ENCODE measurements at places on chromosomes 4 and X. TPM values are rescaled to one million over a fixed set of nuclear protein-coding genes. Genes with fewer than 3 reads are reported as not detected.

The LEF1 gene
- not detected for polyA plus RNA-seq

The SLC9A7 gene
- polyA plus RNA-seq = 11.4 TPM

The USP17L13 gene
- polyA plus RNA-seq = not detected

The ARHGAP24 gene
- polyA plus RNA-seq = 1.7 TPM

The ZNF185 gene
- 5.0 TPM for polyA plus RNA-seq

The PLCXD1 gene
- polyA plus RNA-seq = 64.6 TPM

The SMARCA1 gene
- polyA plus RNA-seq = 71.8 TPM

The SPP1 gene
- 226 TPM for polyA plus RNA-seq

The XG gene
- polyA plus RNA-seq = not detected

The CCNB3 gene
- polyA plus RNA-seq = 1.9 TPM

The FHDC1 gene
- polyA plus RNA-seq = 0.32 TPM

The C4orf51 gene
- polyA plus RNA-seq = not detected

The BEX2 gene
- polyA plus RNA-seq = 2.8 TPM

The NLGN3 gene
- 0.60 TPM for polyA plus RNA-seq

The CNGA1 gene
- not detected for polyA plus RNA-seq

The ADRA2C gene
- polyA plus RNA-seq = 4.8 TPM

The TCEAL3 gene
- polyA plus RNA-seq = 23.9 TPM

The PDE6B gene
- polyA plus RNA-seq = 0.03 TPM

The SEL1L3 gene
- polyA plus RNA-seq = 26.1 TPM
